Fibroblast of skin of left quadriceps (primary cell): ENCODE measurements at places on chromosomes 3 and 15.

GRCh38 chr15:65940618-65940909 is 71.3 kb downstream of the RAB11A start:
- no peak for DNase-seq

- peak; percentile 29 for DNase-seq
These were observed 166.9 kb upstream of the FAM3D start for GRCh38 chr3:58833491-58833890.

GRCh38 chr15:64858021-64858575 is 16.4 kb downstream of the PLEKHO2 start:
- DNase-seq = no peak

DNA sequence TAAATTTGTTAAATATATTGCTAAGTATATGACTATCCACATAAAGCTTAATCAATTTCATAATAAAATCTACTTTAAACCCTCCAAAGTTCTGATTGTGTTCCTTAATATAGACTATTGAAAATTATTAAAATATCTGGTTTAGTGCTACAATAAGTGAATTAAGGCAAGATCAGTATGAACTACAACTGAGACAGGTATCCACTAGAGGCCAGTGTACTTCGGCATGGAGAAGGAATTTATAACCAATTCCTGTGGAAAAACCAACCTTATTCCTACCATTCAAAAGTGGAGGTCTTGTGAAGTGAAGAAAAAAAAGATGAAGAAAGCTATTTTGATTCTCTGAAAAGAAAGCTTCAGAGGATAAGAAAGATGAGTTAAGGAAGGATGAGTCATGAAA is 237.7 kb downstream of the SUCLG2 start:
- no peak for DNase-seq

DNA sequence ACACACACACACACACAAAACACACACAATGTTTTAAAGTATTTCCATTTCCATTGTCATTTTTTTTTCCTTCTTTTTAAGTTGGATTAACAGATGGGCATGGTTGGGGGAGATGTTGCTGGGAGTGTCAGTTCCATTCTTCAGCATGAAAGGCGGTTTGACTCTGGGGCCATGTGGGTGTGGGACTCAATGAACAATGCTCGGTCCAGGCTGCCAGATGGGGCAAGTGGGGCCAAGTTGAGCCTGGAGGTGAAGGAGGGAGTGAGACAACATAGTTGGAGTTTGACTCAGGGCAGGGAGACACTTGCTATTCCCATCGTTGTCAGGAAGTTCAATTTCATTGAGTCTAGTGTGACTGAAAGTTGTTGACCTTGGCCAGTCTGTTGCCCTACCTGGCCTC is 125.3 kb downstream of the TLE3 start:
- DNase-seq = no peak

DNA sequence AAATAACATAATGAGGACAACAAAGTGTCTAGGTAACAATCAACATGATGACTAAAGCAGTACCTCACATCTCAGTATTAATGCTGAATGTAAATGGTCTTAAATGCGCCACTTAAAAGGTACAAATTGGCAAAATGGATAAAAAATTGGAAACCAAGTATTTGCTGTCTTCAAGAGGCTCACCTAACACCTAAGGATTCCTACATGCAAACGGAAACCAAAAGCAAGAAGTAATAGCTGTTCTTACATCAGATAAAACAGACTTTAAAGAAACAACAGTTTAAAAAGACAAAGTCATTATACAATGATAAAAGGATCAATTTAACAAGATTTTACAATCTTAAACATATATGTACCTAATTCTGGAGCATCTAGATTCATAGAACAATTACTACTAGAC is 22.5 kb downstream of the CSNK1G1 start:
- DNase-seq = no peak

GRCh38 chr3:170322566-170323269 is 34.8 kb upstream of the SKIL start:
- no peak for DNase-seq
